ENCODE measurements at places on chromosomes 16 and 17. TPM values are rescaled to one million over a fixed set of nuclear protein-coding genes. Genes with fewer than 3 reads are reported as not detected.

- no peak for DNase-seq
Observed at GRCh38 chr16:49531931-49532840, 158.6 kb downstream of the C16orf78 start.

DNA sequence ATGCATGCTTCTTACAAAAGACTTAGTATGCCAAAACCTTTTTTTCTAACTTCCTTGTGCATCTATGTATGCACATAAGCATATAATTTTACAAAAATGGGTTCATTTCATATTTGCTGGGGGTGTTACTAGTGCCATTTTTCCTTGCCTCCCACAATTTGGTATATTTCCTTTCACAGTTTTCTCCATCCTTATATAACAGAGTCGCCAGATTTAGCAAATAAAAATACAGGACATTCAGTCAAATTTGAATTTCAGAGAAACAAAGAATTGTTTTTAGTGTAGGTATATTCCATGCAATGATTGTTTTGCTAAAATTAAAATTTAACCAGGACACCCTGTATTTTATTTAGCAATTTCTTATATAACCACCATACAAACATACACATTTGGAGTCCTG is 4.0 kb upstream of the FBXO39 start:
- DNase-seq: no peak

- no peak for DNase-seq
Observed at GRCh38 chr17:58046239-58047094, 36.8 kb upstream of the DYNLL2 start.

The RAPGEFL1 gene
- total RNA-seq: 0.87 TPM

The TPPP3 gene
- total RNA-seq: not detected

DNA sequence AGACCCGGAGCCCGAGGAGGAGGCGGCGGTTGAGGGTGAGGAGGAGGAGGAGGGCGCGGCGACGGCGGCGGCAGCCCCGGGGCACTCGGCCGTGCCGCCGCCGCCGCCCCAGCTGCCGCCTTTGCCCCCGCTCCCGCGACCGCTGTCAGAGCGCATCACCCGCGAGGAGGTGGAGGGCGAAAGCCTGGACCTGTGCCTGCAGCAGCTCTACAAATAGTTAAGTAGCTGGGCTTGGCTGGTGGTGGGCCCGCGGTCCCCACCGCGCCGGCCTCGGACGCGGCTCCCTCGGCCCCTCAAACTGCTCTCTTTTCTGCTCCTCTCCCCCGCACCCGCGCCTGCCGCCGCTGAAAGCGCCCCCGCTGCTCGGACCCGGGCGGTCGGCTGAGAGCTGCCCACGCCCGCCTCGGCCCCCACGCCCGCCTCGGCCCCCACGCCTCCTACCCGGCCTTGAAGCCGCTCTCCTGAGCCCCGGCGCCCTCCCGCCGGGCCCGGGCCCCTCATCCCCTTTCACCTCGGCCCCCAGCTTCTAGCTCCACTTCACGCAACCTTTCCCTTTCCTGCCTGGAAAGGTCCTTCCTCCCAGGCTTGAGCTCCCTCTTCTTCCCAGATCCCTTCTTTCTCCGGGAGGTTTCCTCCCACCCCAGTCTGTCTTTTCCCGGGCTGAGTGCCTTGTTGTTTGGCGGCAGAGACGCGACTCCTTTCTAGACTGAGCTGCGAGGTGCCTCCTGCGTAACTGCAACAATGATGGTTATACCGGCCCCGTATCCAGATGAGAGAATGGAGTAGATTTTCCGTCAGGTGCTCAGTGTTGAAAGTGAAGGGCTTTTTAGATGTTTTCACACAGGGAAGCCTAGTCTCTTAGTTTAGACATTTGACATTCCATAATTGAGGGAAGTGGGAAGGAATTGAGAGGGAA is 850 bp downstream of the PPM1E start:
- peak; percentile 1 for DNase-seq

DNA sequence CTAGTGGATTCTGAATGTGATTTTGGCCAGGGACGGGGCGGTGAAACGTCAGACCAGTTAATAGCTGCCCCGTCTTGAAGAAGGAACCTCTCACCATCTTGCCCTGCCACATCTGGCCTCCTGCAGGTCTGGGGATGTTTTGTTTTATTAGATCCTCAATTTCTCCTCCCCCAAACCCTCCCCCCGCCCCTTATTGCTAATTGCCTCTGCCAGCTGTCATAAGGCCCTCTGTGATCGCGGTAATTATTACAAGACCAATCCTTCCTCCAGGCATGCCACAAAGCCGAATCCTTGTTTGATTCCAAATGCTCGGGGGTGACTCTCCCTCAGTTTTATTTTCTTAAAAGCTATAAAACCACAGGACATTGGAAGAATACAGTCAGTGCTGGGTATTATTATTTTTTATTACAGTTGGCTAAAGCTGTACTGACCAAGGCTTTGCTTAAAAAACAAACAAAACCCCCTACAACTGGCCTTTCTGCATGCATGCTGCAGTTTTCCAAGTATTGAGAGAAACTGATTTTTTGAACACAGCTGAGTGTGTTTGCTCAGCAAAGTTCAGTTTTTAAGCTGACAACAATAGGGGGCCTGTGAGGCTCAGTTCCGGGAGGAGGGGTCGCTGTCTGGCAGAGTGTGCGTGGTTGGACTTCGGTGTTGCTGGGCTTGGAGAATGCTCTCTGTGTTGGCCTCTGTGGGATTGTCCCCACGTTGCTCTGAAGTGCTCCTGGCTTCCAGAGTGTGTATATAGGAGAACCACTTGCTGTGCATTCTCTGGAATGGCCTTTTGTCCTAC is 1.7 kb downstream of the KSR1 start:
- DNase-seq: peak; percentile 57

The KRT222 gene
- not detected for total RNA-seq

The ASGR2 gene
- not detected for total RNA-seq

GRCh38 chr16:90008708-90009145 is 10.5 kb downstream of the DBNDD1 start:
- no peak for DNase-seq

DNA sequence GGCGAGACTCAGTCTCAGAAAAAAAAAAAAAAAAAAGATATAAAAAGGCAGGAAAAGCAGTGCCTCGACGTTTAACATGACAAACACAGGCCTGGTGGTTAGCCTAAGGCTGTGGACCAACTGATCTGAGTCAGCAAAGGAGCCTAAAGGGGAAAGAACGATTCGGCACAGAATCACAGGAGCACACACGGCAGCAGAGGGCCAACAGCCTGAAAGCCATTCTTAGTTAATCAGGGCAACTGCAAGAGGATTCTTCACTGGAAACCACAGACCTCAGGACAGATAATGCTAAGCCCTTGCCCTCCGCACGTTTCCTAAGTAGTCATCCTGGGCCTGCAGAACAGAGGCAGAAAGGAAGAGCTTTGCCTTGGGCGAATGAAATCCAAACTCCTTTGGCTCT is 14.7 kb downstream of the TMEM11 start:
- no peak for DNase-seq

GRCh38 chr16:12484972-12485371 is 318.7 kb downstream of the CPPED1 start:
- DNase-seq: no peak

DNA sequence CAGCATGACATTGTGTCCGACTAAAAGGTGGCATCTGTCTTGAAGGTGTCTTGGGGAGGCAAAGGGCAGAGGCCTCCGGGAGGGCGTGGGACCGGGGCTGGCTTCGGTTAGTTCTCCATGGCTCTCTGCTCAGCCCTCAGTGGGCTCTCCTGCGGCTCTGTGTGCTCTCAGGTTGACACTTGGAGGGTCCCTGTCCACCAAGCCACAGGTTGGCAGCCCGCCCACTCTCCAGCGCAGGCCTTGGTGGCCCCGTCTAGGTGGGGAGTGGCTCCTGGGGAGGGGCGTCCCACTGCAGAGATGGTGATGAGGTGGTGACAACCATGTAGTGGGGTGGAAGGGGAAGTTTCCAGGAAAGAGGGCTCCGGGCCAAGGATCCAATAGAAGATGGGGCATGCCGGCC is 31.6 kb downstream of the ADGRG5 start:
- no peak for DNase-seq

DNA sequence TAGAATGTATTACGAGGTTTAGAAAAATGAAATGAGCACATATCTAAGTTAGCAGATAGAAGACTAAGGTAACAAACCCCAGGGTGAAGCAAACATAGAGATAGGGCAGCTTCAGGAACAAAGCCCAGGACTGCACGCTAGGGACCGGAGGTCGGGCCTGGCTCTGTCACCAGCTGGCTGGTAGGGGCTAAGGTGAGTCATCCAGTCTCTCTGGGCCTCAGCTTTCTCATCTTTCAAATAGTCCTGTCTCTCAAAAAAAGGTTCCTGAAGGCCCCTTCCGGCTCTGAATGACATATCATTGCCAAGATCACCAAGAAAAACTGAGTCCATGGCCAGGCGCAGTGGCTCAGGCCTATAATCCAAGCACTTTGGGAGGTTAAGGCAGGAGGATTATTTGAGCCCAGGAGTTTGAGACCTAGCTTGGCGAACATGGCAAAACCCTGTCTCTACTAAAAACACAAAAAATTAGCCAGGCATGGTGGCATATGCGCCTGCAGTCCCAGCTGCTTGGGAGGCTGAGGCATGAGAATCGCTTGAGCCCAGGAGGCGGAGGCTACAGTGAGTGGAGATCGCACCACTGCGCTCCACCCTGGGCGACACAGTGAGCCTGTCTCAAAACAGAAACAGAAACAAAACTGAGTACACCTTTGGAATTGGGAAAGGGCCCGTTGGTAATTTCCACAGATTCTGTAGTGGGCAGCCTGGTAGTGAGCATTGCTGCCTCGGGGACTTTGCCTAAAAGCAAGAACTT is 26.0 kb downstream of the PKD1L3 start:
- no peak for DNase-seq

DNA sequence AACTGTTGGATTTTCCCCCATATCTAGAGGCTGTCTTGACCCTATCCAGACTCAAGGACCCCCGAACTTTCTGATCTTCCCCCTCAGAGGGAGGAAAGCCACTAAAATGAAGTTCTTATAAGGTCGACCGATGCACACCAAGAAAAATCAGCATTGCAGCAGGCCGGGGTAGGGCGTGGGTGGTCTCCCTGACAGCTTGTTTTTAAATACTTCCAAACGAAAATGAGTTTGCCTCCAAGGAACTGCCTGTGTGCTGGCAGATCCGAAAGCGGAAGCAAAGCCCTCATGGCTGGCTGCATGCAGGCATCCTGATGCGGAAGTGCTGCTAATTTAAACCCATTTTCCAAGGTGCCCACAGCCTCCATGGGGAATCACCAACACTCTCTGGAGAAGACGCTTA is 374.3 kb upstream of the XYLT1 start:
- no peak for DNase-seq

- no peak for DNase-seq
Observed at GRCh38 chr17:9533441-9533840, 42.2 kb downstream of the STX8 start.

DNA sequence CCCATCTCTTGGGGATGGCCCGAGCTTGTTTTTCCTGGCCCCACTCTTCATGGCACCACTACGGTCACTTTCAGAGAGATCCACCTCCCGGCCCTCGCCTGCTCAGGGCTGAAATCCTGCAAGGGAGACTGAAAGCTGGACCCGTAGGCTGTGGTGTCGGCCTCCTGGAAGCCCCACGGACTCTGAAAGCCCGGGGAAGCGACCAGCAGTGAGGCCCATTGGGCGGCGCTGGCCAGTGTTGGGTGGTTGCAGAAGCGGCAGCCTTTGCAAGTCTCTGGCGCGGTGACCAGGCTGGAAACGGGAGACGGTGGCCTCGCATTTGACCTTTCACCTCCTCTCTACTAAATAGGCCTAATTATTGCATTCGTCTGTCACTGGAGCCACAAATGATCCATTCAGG is 186.0 kb upstream of the FOXF1 start:
- no peak for DNase-seq

The PRR35 gene
- not detected for total RNA-seq

All from lung microvascular endothelial cell (primary cell).